Bronchial epithelial cell (primary cell): ENCODE measurements at places on chromosomes 12 and 14.

DNA sequence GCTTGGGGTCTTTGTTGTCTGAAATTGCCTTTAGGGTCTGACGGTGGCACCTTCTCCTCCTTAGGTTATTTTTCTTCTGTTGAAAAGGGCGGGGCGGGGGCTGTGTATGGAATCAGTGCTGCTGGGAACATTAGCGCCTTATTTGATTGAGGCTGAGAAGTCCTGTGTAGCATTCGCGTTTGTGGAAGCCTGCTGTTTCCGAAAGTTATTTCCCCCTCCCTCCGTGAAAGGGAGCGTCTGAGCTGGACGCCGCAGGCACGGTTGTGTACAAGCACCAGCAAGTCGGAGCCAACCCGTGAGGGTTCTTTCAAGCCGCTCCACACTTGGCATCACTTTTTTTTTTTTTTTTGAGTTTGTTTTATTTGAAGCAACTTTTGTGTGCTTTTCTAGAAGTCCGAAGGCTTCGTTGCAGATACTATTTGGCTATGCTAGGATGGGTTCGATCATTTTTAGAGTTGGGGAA lies 1.1 kb downstream of the SYNE2 start:
- peak; percentile 95 for DNase-seq

GRCh38 chr14:103492156-103492925 lies 30.3 kb downstream of the CKB start:
- DNase-seq = no peak

- peak; percentile 94 for DNase-seq
These were observed 108.3 kb downstream of the CRADD start for GRCh38 chr12:93785249-93786010.

DNA sequence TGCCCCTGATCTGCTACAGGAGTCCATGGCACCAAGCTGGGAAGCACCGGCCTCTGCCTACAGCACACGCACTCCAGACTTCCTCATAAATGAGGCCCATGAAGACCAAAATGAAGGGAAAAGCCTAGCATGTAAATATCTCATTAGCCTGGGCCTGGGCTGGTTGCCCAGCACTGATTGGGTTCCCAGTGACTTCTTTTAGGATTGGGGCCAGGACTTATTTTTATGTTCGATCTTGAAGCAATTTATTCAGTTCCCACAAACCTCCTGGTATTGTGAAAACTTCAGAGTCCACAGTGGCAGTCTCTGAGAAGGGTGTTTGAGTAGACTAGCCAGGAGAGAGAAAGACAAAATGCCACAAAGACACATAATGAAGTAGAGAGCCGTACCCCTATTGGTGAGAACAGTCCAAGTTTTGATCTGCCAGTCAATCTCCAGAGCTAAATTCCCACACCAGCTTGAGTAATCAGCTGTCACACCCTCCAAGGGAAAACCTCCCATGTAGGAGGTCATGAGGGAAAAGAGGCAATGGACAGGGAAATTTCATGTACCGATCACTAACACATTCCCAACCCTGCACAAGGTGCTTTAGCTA lies 78.2 kb downstream of the PHLDA1 start:
- DNase-seq = peak; percentile 67

DNA sequence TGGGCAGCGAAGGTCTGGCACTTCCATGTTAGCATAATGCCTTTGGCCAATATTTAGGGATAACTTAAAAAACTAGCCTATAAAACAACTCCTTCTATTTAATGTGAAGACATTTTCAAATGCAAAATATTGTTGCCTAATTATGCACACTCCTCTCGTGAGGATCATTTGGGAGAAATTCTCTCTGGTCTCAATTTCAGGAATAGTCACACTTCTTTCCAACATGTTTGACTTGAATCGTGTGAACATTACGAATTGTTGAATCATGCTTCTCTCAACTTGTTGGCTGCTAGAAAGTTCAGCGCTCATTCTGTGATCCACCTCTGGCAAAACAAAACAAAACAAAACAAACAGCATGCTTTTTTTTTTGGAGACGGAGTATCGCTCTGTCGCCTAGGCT lies 313.2 kb downstream of the SEC23A start:
- DNase-seq = no peak

DNA sequence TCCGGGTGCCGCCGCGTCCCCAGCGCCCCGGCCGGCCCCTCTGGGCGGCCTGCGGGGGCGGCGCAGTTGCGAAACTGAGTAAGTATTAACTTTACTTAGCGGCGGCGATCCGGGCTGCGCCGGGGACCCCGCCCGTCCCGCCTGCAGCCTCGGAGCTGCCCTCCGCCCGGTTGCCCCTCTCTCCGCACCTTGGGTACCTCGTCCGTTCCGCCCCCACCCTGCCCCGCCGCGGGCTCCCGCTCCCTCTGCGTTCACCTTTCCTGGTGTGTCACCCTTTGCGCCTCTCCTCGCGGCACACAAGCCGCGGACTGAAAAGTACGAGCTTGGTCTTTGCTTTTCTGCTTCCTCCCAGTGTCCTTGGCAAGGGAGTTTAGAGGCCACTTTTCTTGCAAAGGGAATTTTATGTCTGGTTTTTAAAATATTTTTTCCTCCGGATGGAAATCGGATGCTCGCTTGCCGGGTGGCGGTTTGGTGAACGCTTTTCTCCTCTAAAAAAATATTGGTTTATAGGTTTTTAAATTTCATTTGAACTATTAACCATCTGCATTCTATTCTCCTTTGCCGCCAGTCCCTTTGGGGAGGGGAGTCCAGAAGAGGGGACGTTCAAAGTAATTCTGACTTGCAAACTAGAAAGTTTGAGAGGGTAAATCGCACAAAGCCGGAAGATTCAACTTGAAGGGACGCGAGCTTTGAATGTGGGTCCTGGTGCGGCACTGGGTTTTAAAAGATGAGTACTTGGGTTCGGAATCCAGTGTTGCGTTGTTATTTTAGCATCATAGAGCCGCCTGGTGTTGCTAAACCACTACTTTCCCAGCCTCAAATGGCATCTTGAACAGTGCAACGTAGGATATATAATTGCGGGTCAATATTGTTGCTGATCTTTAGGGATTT lies 834 bp downstream of the RASSF8 start:
- peak; percentile 65 for DNase-seq

DNA sequence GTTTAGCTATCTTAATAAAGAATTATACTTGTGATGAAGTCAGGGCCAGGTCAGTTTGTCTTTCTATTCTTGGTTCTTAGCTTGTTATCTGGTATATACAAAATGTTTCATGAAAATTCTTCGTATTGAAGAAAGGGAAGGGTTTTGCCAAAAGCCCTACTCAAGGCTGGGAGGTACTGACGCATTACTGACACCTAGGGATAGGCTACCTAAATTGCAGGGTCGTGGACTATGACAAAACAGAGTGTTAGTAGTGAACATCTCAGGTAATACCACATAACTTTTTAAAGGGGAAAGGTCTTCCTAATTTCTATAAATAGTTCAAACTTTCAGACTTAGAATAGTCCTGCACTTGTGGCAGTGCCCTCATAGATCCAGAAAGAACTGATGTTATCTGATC lies 246.3 kb downstream of the RGS6 start:
- DNase-seq = no peak

DNA sequence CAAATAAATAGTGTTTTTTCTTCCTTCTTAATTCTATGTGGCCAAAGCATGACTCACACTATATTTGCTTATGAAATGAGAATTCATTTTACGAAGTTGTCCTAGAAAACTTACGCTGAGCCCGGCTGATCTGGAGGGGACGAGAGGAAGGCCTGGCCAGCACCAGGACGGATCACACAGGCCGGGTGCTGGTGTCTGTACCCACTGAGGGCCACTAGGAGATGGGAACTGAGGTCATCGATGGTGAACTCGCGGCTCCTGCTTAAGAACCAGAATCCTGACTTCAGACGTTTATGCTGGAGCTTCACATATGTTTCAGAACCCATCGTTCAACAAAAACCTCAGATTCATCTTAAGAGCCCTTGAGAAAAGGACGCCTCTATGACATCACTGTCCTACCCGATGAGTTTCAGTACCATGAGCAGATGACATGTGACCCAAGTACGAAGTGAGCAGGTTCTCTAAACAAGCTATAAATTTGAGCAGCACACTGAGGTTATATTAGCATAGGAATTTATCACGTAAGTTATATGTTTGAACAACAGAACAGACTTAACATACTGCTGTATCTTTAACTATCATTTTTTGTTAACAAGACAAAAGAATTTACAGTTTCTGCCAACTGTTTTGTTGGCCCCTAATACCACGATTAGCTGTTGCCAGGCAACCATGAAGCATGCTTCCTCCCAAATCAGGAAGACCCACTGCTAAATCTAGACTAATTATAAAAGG lies 111.9 kb downstream of the FOXN3 start:
- DNase-seq = peak; percentile 58

GRCh38 chr12:132620899-132621656 lies 2.5 kb downstream of the P2RX2 start:
- no peak for DNase-seq

DNA sequence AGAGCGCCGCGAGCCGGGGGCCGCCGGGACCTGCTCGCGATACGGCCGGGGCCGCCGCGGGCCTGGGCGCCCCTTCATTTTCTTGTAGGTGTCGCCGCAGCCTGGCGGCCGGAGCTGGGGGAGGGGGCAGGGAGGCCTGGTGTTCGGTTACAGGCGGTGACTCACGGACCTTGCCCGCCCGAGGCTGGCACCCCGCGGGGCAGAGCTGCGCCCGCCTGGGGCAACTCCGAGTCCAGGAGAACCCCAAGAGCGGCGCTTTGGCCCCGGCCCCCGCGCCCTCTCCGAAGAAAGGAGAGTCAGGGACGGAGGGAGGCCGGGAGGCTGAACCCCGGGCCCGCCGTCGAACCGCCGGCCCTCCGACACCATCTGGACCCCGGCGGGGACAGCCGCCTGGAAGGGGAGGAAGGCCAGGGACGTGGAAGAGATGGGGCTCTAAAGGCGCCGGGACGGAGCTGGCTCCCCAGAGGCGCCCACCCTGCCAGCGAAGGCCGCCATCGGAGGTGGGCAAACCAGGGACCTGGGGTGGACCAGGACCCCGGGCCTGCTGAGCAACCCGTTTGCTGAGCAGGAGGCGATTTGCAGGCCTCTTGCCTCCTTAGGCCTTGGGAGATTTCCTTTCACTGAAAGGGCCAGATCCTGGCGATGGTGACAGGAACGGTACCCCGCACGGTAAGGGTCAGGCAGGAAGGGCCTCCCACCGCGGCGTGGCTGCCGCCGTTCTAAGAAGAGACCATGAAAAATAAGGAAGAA lies 843 bp upstream of the NUAK1 start:
- DNase-seq = no peak

- DNase-seq = no peak
These were observed 8.2 kb upstream of the ZNF410 start for GRCh38 chr14:73878436-73878835.

DNA sequence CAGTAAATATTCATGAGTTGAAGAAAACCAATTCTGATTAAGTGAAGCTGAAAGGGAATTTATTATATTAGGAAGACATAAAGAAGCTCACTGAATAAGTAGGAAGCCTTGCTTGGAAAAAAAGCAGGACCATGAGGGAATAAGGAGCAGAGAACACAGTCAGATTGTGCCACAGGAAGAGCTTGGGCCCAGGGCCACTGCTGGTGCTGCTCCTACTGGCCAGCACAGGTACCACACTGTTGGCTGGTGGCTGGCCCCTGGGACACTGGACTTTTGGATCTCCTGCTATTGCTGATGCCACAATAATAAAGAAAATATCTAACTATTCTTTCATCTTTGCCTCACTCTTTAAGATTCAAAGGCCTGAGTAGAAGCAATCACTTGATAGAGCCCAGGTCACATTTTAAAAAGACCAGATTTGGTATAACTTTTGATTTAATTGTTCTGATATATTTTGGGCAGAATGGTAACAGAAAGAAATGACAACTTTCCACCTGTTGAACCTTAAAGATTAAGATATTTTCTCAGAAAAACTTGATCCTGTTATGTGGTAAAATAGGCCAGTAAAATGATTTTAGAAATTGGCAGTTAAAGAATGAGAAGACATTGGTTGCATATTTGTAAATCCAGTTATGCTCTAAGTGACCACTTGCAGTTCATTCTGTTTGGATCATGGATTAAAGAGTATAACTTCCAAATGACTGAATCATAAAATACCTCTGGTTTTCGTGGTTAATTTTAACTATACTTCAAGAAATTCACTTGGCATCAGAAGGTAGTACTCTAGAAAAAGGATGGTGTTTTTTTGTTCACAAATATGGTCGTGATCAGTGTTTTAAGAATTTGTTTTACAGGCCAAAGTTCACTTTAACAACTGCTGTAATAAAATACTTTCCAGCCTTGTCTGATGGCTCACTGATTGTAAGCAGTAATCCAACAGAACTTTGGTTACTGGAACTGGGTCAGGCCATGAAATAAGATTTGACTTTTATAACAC lies 68.3 kb downstream of the DERA start:
- DNase-seq = peak; percentile 24

DNA sequence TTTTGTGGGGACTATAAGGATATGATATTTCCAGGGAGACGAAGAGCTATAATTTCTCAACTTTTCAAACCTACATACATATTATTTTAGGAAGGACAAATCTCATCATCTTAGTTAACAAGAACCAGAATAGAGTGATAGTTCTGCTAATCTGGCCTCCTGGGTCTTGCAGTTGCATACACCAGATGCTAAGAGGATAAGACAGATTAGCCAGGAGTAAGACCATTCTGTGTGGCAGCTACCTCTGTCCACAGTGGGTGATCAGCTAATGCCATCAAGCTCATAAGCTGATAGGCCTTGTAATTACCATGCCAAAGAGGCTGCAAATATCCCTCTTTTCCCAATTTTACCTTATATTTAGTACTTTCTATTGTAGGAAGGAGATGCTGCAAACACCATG lies 776.8 kb downstream of the NRXN3 start:
- DNase-seq = no peak

- no peak for DNase-seq
These were observed 137.2 kb upstream of the PLEKHA5 start for GRCh38 chr12:18992336-18992735.

DNA sequence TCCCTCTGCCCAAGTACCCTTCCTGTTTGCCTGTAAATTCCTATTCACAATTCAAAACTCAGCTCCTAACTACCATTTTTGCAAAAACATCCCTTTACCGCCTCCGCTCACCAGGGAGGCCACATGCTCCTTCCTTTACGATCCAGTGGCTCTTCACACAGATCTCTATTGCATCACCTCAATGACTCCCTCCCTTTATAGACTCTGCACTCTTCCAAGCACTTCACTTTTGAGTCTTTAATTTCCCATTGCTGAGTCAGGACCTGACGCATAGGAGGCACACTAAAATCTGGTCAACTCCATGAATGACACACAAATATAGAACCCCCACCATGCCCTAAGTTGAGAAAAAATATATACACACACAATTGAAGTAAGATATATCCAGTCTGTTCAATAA lies 45.9 kb downstream of the PPP1R13B start:
- DNase-seq = peak; percentile 94

GRCh38 chr14:93302688-93303581 lies 29.9 kb downstream of the BTBD7 start:
- no peak for DNase-seq

DNA sequence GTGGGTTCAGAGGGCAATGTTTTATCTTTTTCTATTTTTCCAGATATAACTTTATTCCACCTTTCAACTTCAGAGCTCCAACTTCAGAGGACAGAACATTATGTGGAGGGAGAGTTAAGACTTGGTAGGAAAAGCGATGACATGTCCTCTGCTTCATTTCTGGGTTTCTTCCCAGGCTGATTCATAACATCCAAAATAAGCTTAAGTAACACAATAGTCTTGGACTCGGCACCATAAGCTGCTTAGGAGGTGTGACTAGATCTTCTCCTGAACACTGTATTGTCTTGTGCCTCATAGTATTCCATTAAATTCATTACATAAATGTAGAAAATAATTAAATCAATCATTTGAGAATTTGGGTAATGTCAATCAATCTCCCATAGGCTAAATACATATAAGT lies 95.5 kb upstream of the PDE3A start:
- DNase-seq = no peak

- DNase-seq = no peak
These were observed 319.8 kb downstream of the ZFP36L1 start for GRCh38 chr14:68473069-68473468.
